GM13976 (cell line): ENCODE measurements at places on chromosomes 2 and 18.

GRCh38 chr2:2324119-2324518 lies 7.0 kb downstream of the MYT1L start:
- no peak for DNase-seq

DNA sequence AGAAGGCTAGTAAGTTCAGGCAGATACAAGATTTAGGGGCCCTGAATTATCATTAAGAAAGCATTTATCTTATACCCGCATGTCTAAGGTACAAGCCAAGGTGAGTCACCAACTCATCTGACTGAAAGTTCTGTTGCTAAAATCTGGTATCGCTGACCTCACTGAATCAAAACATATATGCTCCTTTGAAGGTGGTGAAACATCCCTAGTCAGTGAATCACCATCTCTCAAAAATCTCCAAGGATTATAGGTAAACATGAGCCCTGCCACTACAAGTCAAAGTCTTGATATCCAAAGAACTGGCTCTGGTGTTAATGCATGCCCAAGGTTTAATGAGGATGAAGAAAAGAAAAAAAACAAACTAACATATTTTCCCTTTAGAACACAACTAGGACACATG lies 43.5 kb downstream of the IRS1 start:
- DNase-seq, result no peak

GRCh38 chr18:59516356-59517155 lies 157.5 kb upstream of the LMAN1 start:
- DNase-seq, result no peak

DNA sequence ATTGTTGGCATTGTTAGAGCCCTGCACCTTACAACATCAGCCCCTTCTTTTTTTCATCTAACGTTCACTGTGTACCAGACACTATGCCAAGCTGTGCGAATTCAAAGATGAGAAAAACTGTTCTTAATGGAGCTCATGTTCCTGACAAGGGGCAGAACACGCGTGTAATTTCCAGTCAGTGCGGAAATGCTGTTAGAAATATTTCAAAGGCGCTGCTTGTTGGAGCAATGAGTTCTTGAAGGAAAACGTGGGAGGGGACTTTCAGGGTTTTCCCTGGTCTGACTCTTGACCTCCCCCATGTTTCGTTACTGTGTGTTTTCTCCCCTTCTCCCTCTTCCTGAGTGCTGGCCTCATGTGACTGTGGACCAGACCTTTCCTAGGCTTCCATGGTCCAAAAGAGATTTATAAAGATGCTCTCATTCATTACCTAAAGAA lies 1.5 kb downstream of the MTHFD2 start:
- peak; percentile 33 for DNase-seq

DNA sequence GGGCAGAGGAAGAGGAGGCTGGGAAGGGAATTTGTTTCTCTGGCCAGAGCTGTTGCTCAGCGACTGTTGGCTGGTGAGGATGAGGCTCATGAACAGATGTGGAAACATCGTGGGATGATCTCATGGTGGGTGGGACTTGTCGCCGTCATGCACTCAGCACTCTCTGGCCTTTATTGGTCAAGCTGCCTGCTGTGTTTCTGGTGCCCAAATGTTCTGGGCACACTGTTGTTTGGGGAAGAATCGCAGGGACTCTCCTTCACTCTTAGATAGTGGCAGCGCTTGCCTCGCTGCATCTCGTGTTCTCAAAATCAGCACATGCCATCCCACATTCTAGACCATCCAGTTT lies 145.6 kb downstream of the AGAP1 start:
- DNase-seq, result no peak

DNA sequence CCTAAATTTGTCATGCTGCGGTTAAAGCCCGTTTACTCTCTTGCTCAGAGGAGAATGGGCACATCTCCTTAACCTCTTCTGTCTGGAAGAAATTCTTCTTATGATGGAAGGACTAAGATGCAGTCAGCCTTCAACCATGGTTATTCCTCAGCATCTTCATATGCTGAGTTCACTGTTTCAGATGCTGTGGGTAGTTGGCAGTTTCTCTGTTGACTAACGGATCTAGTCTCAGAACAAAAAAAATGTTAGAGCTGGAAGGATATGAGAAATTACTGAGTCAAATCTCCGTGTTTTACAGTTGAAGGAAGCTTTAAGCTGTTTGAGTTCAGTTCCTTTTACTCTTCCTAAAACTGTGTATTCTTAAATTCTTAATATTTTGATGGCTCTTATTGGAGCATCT lies 43.6 kb upstream of the PGAP1 start:
- no peak for DNase-seq

- DNase-seq, result no peak
Measured at GRCh38 chr2:46966576-46966975, 51.0 kb upstream of the MCFD2 start.

DNA sequence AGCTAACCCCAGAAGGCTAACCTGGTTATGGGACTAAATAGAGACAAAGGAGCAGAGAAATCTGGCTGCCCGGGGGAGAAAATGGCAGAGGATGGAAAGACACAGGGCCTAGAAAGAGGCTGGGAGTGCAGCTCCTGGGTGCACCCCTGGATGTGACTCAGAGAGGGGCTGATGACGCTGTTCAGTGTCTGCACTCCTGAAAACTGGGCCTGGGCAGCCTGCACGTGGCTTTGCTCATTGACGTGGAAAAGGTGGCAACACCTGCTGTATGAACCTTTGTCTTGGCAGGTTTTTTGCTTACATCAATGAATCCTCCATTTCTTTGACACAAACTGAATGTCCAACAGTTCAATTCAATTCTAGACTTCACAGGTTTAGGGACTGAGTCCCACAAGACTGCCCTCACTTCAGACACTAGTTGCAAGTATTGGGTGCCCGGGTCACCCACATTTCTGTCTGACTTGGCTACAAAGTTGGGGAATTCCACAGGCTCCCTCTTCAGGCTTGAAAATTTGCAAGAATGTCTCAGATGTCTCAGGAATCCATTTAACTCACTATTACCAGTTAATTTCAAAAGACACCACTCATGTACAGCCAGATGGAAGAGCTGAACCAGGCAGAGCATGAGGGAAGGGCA lies 47.3 kb upstream of the PUM2 start:
- no peak for DNase-seq

DNA sequence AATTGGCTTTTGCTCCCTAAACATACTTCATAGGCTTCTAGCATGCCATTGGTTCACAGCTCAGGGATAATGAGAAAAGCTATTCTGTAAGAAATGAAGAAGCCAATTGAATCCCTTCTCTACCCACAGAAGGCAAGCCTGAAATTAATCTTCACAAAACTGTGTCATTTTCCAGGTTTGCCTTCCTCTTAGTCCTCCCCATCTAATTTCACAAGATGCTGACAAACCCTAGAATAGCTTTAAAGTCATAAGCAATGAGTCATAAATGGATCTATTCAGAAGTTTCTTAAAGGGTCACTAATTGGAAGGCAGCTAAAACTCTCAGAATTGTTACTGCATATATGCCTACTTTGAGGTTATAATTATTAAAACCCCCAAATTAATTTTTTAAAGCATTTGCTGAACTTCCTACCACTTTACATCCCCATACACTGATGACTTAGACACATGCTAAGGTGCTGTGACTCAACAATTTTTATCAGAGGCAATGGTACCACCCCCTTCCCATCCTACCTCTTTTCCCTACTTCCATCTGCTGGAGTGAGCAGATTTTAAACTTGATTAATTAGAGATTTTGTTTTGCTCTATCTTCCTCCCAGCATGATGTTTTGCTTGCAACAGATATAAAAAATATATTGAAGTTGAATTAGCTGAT lies 51.3 kb upstream of the NABP1 start:
- no peak for DNase-seq

DNA sequence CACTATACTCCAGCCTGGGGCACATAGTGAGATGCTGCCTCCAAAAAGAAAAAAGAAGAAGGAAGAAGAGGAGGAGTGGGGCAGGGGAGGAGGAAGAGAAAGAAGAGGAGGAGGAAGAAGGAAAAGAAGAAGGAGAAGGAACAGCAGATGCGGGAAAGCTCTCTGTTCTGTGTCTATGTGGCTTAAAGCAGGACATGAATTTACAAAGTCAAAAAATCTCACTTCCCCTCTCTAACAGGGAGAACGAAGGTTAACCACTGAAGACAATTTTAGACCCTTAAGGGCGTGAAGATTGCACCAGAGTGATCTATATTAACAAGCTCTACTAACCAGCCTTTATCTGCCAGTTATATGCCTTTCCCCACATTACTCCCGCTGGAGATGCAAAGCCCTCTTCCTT lies 258.9 kb downstream of the METTL4 start:
- no peak for DNase-seq

GRCh38 chr2:43199492-43200488 lies 26.6 kb downstream of the ZFP36L2 start:
- DNase-seq, result no peak

GRCh38 chr2:33083699-33084387 lies 137.1 kb downstream of the LTBP1 start:
- DNase-seq, result no peak

DNA sequence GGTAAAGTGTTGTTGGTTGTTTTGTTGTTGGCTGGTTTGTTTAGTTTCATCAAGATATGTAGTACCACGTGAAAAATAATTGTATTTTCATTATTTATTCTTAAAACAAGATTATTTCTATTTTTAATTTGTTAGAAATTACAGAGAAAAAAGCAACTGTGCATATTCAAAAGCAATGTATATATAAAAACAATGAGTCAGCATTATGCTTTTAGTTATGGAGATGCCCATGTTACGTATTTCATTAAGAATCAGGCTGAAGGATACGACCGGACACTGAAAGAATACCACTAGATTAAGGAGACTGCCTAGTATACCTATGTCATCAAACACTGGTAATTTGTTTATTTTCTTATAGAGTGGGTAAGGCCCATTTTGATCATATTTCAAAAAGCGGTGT lies 1188.4 kb upstream of the NXPH2 start:
- no peak for DNase-seq

- no peak for DNase-seq
Measured at GRCh38 chr2:176555781-176556180, 286.5 kb downstream of the MTX2 start.

DNA sequence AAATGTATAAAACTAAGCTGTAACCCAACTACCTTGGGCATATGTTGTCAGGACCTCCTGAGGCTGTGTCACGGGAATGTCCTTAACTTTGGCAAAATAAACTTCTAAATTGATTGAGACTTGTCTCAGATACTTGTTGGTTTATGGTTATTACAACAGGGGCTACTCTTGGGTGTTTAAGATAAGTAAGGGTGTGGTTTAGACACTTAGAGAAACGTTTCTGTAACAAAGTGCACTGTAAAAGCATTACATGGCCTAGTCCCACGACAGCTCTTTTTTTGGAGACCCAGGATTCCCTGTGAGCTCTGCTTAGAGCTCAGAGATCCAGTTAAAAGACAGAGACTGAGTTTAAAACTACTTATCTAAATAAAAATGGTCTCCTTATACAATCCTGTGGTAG lies 32.3 kb upstream of the LIPG start:
- no peak for DNase-seq
